Immature natural killer cell (primary cell): ENCODE measurements at places on chromosomes 4 and X. TPM values are rescaled to one million over a fixed set of nuclear protein-coding genes. Genes with fewer than 3 reads are reported as not detected.

DNA sequence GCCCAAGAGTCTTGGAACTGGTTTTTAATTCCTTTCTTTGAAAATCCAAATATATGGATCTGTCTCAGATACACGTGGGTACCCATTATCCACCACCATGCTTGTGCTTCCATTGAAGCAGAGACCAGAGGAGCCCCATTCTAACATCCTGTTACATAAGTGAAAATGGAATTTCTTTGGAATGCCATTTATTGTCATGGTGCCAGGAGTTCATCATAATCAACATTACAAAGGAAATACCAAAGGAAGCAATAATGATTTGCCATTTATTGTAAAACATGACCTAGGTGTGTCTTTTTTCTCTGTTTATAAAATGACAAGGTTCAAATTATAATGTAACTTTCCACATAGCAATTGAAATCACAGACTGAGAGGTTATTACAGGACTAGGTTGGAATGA lies 61.7 kb downstream of the PALLD start:
- H3K27ac ChIP-seq, result no peak overlapping the region
- no peaks in the 10 kb centered on the region for H3K36me3 ChIP-seq
- peaks cover 2% of the 10 kb centered on the region for H3K27me3 ChIP-seq

The SMR3B gene
- polyA plus RNA-seq, result not detected

The FATE1 gene
- not detected for polyA plus RNA-seq

DNA sequence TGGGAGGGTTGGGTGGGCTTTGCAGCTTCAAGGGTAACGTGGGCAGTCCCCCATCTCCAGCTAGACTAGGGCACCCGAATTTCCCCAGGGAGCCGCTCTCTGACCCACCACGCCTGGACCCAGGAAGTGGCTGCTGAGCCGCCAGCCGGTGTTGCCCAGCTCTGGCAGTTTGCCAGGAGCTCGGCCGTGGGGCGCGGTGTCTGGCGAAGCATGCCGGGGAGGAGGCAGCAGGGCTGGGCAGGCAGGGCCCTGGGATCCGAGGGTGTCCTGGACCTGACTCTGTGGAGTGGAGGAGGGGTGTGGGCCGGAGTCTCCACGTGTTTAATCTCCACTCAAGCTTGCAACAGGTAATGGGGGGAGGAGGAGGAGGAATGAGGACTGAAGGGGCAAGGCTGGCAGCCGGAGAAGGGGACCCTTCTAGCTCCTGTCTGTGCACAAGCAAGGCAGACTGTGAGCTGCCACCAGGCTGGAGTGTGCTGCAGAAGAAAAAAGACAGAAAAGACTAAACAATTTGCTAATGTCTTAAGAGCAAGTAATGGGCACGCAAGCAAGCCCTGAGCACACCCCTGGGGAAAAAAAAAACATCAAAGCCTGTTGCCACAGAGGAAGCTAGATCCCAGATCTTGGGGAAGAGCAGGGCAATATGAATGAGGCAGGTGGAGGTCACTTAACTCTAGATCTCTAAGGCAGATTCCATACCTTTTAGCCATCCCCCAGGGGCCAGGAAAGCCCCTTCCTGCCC lies 2.4 kb downstream of the LONRF3 start:
- peak; percentile 46 for DNase-seq
- H3K4me3 ChIP-seq, result peak overlapping the region; percentile 89
- peaks cover 28% of the 10 kb centered on the region for H3K4me1 ChIP-seq
- H3K36me3 ChIP-seq, result no peaks in the 10 kb centered on the region

DNA sequence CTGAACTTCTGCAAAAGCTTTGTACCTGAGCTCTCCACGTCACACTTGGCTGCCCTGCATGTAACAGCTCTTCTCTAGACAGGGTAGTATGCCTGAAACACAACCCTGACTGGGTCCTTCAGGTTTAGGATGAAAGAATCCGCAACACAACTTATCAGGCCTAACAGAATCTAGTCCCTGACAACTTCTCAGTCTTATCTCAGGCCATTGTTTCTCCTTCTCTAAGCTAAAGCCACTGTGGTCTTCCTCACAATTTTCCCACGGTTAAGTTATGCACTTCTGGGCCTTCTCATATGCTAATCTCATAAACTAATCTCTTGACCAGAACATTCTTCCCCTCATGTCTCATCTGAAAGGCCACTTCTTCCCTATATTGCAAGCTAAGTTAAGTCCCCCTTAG lies 10.8 kb upstream of the TMPRSS11B start:
- peaks cover 6% of the 10 kb centered on the region for H3K27me3 ChIP-seq
- H3K27ac ChIP-seq, result no peak overlapping the region
- no peaks in the 10 kb centered on the region for H3K4me1 ChIP-seq
- no peak overlapping the region for H3K4me3 ChIP-seq
- DNase-seq, result no peak

The USP17L20 gene
- polyA plus RNA-seq, result not detected

The USP26 gene
- polyA plus RNA-seq, result not detected

The CENPVL3 gene
- polyA plus RNA-seq, result not detected

- H3K4me1 ChIP-seq, result peaks cover 22% of the 10 kb centered on the region
- peak overlapping the region; percentile 83 for H3K4me3 ChIP-seq
- H3K36me3 ChIP-seq, result no peaks in the 10 kb centered on the region
- no peak for DNase-seq
- H3K27me3 ChIP-seq, result no peaks in the 10 kb centered on the region
Observed at GRCh38 chr4:88320780-88321373, 36.5 kb upstream of the PPM1K start.

The GAGE12H gene
- polyA plus RNA-seq, result not detected

The XKRX gene
- not detected for polyA plus RNA-seq

DNA sequence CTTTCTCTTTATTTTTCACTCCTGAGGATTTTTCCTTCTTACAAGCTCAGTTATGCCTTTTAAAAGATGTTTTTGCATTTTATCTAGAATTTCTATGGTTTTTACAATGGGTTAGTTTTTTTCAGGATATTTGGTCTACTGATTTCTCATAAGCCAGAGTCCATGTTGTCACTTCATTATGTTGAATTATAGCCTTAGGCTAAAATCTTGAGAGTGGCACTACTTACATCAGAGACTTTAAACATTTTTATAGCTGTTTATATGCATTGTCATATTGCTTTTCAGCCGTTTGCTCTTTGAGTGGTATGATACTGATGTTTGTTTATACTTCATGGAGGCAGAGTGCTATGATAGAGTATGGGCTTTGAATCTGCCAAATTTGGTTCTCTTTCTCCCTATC lies 36.4 kb downstream of the CXorf58 start:
- DNase-seq, result no peak
- H3K27me3 ChIP-seq, result no peaks in the 10 kb centered on the region
- peaks cover 4% of the 10 kb centered on the region for H3K36me3 ChIP-seq
- no peaks in the 10 kb centered on the region for H3K4me1 ChIP-seq
- H3K4me3 ChIP-seq, result no peak overlapping the region

DNA sequence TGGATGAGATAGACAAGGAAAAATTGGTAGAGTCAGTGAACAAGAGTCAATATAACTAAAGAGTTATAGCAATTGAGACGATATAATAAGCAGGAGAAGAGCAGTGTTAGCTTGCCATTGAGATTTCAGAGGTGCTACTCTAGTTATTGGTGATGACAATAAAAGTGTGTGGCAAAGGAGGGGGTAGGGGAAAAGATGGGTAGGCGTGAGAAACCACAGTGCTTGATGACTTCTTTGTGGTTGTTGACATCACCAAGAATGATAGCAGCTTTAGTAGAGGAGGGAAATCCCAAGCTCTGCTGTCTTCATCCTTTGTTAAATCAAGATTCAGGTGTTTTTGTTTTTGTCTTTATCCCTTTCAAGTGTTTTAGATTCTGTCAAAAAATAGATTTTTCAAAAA lies 179.9 kb upstream of the PPP3CA start:
- peak; percentile 88 for DNase-seq
- peaks cover 36% of the 10 kb centered on the region for H3K27me3 ChIP-seq
- no peaks in the 10 kb centered on the region for H3K36me3 ChIP-seq
- peak overlapping the region; percentile 14 for H3K4me3 ChIP-seq
- H3K4me1 ChIP-seq, result peaks cover 23% of the 10 kb centered on the region
- peak overlapping the region; percentile 79 for H3K27ac ChIP-seq

DNA sequence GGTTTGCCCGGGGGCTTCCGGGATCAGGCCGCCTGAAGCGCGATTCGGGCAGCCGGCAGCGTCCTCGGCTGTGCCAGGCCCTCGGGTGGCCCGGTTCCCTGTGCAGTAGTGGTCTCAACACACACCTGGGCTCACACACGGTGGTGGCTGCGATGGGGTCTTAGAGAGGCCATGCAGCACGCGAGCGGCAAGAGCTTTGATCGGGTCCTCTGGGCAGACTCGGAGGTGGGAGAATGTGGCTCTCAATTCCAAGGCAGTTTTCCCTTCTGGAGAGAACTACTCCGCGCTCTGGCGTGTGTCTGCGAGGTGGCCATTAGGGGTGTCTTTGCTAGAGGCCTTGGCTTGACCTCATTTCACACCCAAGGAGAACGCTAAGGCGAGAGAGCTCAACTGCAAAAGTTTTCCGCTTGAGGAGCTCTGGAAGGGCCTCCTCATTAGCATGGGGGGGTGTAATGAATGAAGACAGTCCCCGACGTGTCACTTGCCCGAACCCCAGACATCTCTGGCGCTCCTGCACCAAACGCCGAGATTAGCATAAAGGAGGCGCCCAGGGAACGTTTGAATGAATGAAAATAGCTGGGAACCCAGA lies 771 bp upstream of the RBPJ start:
- peak; percentile 54 for DNase-seq
- peaks cover 30% of the 10 kb centered on the region for H3K27me3 ChIP-seq
- H3K4me3 ChIP-seq, result peak overlapping the region; percentile 94

The KIAA1210 gene
- polyA plus RNA-seq, result not detected

DNA sequence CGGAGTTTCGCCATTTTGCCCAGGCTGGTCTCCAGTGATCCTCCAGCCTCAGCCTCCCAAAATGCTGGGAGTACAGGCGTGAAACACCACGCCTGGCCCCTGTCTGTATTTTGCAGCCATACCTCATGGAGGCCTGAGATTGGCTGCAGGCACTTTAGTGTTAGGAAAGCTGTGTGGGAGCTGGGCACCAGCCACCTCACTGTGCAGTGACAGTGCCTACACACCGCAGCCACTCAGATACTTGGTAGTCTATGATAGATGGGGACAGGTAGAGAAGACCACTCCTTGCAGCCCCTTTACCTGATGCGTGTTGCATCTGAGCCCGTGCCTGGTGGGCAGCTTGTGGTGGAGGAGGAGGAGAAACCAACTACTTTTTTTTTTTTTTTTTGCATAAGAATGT lies 16.3 kb downstream of the SMS start:
- no peaks in the 10 kb centered on the region for H3K27me3 ChIP-seq
- peaks cover 37% of the 10 kb centered on the region for H3K4me1 ChIP-seq
- H3K36me3 ChIP-seq, result no peaks in the 10 kb centered on the region
- no peak for DNase-seq
- no peak overlapping the region for H3K27ac ChIP-seq
- H3K4me3 ChIP-seq, result no peak overlapping the region

The CT45A1 gene
- polyA plus RNA-seq, result not detected
